ENCODE measurements at places on chromosomes 1 and 21.
A peak's percentile ranks its signal among the peaks of the same experiment; 100 is the strongest.

DNA sequence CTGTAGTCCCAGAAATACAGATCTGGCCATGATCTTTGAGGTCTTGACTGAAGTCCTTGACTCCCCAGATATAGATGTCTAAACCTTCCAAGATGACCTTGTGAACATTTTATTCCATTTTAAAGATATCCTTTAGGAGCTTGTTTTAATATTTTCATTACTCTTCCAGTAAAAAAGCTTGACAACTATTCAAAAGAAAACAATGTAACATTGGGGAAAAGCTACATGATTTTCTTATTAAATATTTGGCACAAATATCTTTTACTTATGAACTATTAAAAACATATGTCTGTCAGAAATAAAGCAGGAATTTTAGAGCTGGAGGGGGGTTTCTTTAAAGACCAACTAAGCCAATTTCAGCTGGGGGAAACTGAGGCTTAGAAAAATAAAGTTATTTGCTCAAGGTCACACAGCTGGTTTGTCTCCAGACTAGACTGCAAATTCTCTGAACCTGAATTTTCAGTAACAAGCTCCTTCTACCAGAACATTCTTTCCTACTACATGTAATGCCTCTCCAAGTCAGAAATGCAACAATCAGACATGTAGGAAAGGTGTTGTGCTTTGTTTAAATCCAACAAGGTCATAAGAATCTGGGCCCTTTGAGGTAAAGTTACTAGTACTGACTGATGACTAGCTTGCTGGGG is 67.0 kb upstream of the PTCH2 start:
- no peak for DNase-seq

DNA sequence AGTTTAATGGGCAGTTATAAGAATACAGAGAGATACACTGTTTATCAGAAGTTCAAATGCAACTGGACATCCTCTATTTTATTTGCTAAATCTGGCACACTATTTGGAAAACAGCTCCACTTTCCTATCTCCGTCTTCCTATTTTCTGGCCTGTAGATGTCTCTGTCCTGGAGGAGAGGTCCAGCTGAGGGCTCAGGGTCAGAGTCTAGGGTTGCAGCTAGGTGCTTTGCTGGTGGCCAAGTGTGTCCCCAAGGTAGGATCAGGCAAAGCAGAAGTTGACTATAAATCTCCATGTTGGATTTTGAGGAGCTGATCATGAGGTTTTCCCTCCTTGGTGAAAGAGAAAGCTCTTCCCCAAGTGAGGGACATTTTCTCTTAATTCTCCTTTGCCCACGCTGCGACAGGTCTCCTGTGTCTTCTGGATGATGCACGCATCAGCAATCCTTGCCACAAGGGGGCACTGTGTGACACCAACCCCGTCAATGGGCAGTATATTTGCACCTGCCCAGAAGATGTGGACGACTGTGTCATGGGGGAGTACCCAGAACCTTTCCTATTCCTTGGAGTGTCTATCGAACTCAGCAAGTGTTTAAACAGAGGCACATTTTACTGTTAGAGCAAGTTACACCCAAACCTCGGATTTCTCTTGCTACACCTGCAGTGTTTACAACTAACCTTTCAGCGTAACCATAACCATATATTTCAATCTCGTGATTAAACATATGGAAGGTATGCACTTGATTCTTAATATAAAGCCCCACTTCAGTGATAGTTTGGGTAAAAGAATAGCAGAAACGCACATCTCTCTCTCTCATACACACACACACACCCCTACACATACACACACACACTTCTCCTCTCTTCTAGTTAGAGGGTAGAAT is 10.2 kb downstream of the ADAM30 start:
- DNase-seq = peak; percentile 63

GRCh38 chr21:34196996-34197395 is 123.6 kb downstream of the MRPS6 start:
- no peak for DNase-seq

GRCh38 chr1:160291248-160292220 is 6.6 kb upstream of the PEX19 start:
- peak; percentile 70 for DNase-seq
